ENCODE measurements at places on chromosomes 7 and 10. TPM values are rescaled to one million over a fixed set of nuclear protein-coding genes. Genes with fewer than 3 reads are reported as not detected.

- DNase-seq = no peak
Observed at GRCh38 chr10:82969405-82969804, 1094.4 kb downstream of the NRG3 start.

REEP3 gene
- total RNA-seq = 15.1 TPM

ATRNL1 gene
- total RNA-seq = not detected

GRCh38 chr10:97079448-97079847, 106.3 kb downstream of the SLIT1 start:
- no peak for DNase-seq

DNA sequence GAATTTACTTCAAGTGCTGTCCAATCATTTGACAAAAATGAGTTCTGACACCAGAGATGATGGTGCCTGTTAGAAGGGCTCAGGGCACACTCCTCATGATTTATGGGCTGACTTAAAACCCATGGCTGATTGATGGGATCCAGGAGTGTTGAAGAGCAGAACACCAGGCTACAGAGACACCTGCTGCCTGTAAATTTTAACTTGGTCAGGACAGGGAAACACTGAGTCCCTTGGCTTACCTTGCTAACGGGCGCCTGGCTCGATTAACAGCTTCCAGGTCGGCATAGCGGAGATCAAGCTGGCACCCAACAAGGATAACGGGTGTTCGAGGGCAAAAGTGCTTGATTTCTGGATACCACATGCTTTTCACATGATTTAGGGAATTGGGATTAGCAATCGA, 51.4 kb downstream of the RHOBTB1 start:
- DNase-seq = no peak

- peak; percentile 37 for DNase-seq
Observed at GRCh38 chr7:129163875-129164544, 19.5 kb downstream of the TSPAN33 start.

DNA sequence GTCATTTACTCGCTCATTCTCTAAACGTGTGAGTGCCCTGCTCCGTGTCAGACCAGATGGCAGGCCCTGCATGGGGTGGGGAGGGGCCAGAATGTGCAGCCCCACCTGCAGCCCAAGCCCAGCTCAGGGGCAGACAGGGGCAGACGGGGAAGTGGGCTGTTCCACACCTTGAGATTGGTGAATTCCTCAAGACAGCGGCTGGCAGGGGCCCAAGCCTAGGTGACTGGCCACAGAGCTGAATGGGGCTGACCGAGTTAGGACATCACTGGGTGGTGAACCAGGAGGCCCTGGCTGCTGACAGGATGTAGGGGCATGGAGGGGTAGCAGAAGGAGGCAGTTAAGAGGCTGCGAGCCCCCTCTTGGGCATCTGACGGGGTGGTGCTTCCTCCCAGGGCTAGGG, 79.1 kb downstream of the MGMT start:
- no peak for DNase-seq

- DNase-seq = no peak
Observed at GRCh38 chr7:14759785-14760184, 142.8 kb downstream of the DGKB start.

DNA sequence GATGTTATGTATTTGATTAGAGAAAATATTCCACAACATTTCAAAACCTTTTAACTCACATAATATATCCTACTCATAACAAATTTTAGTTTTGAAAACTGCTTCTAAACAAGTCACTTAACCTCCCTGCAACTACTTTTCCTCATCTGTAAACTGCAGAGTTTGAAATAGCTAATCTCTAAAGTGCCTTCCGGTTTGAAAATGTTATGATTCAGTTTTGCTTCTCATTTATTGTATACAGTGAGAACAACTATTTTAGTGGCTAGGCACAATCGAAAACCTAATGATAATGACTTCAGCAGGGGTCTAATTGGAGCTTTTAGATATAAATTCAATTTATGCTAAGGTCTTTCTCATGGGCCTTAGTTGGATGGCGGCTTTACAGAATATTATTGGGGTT, 30.7 kb upstream of the TEX47 start:
- no peak for DNase-seq

- DNase-seq = no peak
Observed at GRCh38 chr7:16670021-16670420, 24.0 kb downstream of the BZW2 start.

DNA sequence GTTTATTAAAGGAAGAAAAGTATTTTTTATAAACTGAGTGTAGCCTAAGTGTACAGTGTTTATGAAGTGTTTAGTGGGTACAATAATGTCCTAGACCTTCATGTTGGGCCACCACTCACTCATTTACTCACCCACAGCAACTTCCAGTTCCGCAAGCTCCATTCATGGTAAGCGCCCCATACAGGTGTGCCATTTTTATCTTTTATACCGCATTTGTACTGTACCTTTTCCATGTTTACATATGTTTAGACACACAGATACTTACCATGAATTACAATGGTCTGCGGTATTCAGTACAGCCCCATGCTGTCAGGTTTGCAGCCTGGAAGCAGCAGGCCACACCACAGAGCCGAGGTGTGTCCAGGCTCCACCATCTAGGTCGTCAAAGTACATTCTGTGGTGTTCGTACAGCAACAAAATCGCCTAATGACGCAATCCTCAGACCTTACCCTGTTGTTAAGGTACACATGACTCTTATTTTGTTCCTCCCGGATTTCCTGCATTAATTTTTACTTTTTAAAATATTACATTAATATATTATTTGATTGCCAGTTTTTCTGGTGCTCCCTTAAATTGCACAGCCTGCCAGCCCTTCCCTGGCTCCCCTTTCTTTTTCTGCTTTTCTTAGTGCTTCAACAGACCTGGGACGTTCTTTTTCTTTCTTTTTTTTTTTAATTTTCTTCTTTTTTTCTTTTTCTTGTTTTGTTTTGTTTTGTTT, 881 bp upstream of the SSBP1 start:
- DNase-seq = peak; percentile 20

DNA sequence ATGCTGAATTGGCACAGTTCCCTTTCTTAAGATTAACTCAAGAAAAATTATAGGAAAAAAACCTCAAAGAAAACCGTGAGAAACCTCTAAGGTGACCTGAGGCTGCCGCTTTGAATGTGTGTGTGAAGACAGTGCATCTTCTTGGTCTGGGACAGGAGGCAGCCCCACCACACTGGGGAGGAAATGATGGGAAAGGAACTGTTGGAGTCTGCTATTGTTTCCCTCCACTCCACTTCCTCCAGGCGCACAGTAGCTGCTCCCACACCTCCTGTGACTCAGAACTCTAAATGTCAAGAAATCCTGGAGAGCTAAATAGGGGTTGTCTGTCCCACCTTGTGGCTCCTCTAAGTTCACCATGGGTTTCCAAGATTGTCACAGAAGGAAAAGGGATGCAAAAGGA, 179.4 kb downstream of the PDE1C start:
- DNase-seq = no peak

CTNNA3 gene
- total RNA-seq = not detected

- DNase-seq = no peak
Observed at GRCh38 chr7:7718492-7718891, at the start of gene RPA3. RPA3 (minus strand) TSS chr7:7718607; CDS start chr7:7640418, 78,189 bp downstream.

FBXO24 gene
- total RNA-seq = 1.5 TPM

DNA sequence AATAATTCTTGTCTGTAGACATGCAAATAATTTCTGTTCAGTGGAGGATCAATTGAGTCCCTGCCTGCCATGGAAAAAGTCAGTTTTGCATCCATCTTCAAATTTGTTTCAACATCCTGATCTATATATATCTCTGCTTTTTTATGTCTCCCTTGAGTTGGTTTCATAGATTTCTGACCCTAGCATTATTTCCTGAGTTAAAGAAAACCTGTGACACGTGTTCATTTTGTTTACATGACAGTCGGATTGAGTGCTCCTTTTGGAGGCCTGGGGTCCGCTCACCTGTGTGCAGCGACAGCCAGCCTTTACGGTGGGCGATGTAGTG, 674 bp downstream of the MRPS24 start:
- no peak for DNase-seq

RBP3 gene
- not detected for total RNA-seq

CTAGE4 gene
- total RNA-seq = 0.87 TPM

DNA sequence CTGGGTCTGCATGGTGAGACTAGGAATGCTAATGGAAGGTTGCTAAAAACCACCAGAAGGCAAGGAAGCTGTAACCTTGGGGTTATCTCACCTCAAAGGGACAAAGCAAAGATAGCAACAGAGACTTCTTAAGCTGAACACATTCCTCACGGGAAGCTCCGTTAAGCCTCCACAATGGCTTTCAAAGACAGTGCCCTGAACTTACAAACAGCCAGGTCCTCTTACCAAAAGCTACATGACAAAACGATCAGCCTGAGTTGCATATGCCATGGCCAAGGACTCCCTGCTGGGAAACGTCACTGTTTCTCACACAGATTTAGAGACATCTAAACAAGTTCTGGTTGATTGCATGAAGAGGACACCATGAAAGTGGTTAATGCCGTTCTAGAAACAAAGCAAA, 52.7 kb downstream of the HTR5A start:
- DNase-seq = no peak

DNA sequence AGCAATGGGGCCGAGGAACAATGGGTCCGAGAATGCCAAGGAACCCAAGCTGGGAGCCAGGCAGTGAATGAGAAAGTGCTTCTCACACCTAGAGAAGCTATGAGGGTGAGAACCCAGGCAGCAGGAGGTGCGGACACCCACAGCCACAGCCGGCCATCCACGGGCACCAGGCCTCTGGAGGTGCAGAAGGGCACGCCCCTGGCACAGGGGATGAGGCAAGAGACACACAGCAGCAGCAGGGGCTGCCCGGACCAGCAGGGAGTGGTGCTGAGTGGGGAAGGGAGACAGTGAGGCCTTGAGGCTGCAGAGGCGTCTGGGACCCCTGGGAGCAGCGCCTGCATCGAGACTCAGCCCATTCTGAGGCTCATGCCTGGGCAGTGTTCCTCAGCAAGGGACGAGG, 135.3 kb downstream of the MAD1L1 start:
- DNase-seq = no peak

NUTM2A gene
- 0.54 TPM for total RNA-seq

NKX2-3 gene
- not detected for total RNA-seq

KAZALD1 gene
- 0.72 TPM for total RNA-seq

DNA sequence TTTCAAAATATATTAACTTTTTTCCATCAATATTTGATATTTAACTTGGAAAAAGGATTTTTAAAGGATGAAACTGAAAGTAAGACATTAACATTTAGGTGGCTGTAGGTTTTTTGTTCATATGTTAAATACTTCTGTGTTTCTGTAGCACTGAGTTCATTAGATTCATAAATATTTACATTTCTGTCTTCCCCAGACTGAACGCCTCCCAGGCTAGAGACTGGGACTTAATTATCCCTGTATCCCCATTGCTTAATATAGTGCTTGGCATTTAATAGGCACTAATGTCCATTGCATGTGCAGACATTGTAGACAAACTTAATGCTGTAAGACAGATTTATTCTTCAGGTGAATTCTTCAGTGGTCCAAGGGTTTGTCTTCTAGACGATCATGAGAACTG, 7.4 kb downstream of the PTPN12 start:
- no peak for DNase-seq

CALHM2 gene
- total RNA-seq = 7.6 TPM

DNA sequence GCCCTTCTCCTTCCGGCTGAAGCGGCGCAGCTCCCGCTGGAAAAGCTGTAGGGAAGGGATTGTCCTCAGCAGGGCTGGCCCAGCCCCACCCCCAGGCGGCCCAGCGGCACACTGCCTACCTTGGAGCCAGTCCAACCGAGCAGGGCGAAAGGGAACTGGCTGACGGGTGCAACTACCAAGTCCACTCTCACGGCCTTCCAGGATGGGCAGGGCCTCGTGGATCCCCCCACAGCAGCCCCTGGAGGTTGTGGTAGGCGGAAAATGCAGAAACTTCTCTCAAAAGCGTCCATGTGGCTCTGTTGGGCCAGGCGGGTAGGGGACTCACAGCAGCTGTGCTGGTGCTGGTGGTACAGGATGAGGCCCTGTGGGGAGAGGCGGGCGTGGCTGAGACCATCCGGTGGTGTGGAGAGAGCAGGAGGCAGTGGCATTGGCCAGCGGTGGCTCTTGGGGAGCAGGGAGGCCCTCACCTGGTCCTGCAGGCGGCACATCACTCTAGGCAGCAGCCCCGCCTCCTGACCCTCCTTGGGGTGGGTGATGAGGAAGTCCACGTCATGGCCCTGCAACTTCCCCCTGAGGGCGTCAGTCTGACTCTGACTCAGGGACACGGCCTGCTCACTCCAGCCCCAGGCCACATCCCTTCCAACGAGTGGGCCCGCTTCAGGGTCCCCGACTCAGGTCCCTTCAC, 8.4 kb upstream of the PGAM2 start:
- peak; percentile 89 for DNase-seq

Measured in activated CD8-positive, alpha-beta T cell treated with anti-CD3 and anti-CD28 coated beads for 36 hours (primary cell).